Mesenteric fat pad (tissue), 1 donor: ENCODE measurements at places on chromosomes 1 and 21. TPM values are rescaled to one million over a fixed set of nuclear protein-coding genes. Genes with fewer than 3 reads are reported as not detected.

- DNase-seq: no peak
These were observed 109.8 kb downstream of the CACHD1 start for GRCh38 chr1:64579767-64580166.

- no peak for DNase-seq
These were observed 77.2 kb upstream of the USH2A start for GRCh38 chr1:216500273-216500967.

DNA sequence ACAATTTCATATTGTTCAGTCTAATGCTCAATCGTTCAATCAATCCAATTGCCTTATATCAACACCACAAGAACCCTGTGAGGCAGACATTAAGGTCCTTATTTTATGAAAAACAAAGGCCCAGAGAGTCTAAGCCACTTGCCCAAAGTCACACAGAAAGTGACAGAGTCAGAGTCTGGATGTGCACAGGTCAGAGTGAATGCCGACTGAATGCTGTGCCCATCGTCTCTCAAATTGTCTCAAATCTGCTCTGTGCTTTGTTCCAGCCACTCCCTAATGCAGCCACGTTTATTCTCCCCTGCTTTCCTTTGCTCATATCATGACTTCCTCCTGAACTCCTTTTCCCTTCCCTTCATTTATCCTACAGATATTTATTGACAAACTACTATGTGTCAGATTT is 558.3 kb downstream of the MATN1 start:
- DNase-seq: no peak

DNA sequence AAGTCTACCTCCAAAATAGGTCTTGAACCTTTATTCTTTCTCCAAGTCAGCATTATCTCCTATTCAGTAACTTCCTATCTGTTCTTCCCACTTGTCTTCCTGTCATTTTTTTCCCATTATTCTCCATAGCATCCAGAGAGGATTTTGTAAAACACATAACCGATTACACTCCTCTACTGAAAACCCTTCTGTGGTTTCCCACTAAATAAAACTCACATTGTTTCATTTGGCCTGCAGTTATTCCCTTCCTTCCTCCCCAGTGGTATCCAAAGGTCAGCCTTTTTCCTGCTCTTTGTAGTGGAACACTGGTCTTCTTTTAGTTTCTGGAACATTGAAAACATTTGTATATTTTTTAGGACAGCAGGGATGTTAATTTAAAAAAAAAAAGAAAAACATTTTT is 266.0 kb downstream of the GPR52 start:
- DNase-seq: no peak

GRCh38 chr1:78143152-78143551 is 97.4 kb downstream of the GIPC2 start:
- no peak for DNase-seq

- DNase-seq: no peak
These were observed 119.7 kb downstream of the ZNF326 start for GRCh38 chr1:90114521-90115141.

DNA sequence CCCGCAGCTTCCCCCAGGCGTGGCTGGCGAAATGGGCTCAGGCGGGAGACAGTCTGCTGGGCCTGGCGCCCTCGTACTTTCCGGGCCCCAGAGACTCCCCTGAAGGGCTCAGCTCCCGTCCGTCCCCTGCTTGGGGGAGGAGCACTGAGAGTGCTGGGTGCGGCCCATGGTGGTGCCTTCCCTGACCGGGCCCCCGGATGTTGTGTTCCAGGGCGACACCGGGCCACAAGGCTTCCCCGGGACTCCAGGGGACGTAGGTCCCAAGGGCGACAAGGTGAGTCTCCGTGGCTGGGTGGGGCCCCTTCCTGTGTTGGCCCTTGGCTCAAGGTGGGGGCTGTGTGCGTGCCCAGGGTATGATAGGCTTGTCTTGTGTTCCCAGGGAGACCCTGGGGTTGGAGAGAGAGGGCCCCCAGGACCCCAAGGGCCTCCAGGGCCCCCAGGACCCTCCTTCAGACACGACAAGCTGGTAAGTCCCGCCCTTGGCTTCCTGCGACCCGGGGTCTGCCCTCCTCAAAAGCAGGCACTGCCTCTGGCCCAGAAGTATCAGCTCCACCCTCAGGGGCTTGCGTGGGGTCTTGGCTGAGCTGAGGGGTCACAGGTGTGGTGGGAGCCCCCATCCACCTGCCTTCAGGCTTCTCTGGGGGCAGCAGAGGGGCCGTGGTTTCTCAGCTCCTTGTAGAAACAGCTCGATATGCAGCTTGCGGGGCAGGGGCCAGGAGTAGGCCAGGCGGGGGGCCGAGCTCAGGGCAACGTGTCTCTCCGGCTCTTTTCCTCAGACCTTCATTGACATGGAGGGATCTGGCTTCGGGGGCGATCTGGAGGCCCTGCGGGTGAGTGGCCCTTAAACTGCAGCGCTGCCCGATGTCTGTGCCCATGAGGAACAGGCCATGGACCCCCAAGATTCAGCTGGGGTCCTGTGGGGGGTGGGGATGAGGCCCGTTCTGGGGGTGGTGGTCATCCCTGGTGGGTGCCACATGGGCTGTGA is 62.3 kb downstream of the SLC19A1 start:
- no peak for DNase-seq

DNA sequence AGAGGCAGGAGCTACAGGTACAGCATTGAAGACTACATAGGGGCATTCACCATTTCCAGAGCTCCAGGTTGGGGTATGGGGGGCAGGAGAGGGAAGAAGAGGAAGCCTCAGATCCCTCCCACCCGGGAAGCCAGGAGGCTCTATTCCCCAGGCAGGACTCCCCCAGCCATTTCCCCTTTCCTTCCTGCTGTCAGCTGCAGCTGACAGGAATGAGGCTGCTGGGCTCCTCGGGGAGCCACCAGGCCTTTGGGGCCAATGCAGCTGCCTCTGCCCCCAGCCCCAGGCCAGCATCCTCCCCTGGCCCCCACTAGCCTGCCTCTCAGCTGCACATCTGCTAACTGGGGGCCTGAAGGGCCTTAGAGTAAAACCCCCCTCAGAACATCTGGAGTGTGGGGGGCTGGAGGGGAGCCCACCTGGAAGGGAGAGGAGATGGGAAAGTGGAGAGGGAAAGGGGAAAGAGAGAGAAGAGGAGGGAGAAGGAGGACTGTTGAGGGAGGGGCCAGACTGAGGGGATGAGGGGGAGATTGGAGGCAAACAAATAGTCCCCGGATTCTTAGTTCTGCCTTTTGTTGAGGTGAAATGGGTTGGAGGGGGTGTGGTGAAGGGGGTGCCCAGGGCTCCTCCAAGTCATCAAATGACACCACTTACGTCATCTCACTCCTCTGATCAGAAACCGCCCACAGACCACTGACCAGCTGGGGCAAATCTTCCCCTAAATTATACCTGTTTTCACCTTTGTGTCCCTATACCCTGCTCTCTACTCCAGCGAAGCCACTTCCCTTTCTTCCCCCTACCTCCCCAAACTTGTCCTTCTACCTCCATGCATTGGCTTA is 58.0 kb downstream of the LGR6 start:
- peak; percentile 47 for DNase-seq

The PDE9A gene
- 7.9 TPM for total RNA-seq

The FCRL5 gene
- 0.13 TPM for total RNA-seq

The FGR gene
- 49.7 TPM for total RNA-seq

The NKAIN1 gene
- total RNA-seq: not detected

The ARHGEF10L gene
- 37.0 TPM for total RNA-seq
